ACHN (cell line): ENCODE measurements at places on chromosomes 2 and 18.
A peak's percentile ranks its signal among the peaks of the same experiment; 100 is the strongest.

- no peak for DNase-seq
These were observed 38.1 kb downstream of the TMEM131 start for GRCh38 chr2:97957432-97958183.

GRCh38 chr2:41932241-41933045 is 115.4 kb upstream of the PKDCC start:
- DNase-seq, result no peak

GRCh38 chr2:68809324-68810240 is 61.6 kb downstream of the BMP10 start:
- no peak for DNase-seq

- no peak for DNase-seq
These were observed 109.9 kb upstream of the OTOS start for GRCh38 chr2:240250150-240250984.

DNA sequence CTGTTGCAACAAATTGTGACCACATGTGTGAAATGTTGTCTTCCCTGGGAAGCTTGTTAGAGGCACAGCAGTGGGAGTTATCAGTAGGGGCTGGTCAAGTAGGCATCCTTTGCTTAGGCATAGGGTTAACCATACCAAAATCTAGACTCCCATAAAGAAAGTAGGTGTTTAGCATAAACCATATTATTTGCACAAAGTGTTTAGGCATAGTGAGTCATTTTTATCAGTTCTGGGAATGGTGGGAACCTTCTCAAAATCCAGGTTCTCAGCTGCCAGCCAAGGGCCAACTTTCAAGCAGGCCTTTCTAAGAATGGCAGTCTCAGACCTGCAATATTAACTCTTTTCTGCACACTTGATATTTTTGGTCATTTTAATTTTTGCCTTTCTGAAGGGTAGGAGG is 88.5 kb downstream of the RAB3GAP1 start:
- DNase-seq, result no peak

- DNase-seq, result no peak
These were observed 16.9 kb downstream of the NBAS start for GRCh38 chr2:15544227-15544626.

DNA sequence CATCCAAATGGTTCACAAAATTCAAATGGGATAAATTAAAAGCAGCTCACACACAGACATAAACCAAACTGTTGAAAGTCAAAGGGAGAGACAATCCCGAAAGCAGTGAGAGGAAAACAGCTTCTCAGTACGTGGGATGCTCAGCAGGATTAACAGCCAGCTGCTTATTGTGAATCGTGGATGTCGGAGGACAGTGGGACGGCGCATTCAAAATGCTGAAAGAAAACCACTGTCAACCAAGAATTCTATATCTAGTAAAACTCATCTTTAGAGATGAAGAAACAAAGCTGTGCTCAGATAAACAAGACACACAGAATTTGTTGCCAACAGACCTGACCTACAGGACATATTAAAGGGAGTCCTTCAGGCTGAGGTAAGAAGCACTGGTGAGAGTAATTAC is 102.9 kb downstream of the NFATC1 start:
- no peak for DNase-seq

DNA sequence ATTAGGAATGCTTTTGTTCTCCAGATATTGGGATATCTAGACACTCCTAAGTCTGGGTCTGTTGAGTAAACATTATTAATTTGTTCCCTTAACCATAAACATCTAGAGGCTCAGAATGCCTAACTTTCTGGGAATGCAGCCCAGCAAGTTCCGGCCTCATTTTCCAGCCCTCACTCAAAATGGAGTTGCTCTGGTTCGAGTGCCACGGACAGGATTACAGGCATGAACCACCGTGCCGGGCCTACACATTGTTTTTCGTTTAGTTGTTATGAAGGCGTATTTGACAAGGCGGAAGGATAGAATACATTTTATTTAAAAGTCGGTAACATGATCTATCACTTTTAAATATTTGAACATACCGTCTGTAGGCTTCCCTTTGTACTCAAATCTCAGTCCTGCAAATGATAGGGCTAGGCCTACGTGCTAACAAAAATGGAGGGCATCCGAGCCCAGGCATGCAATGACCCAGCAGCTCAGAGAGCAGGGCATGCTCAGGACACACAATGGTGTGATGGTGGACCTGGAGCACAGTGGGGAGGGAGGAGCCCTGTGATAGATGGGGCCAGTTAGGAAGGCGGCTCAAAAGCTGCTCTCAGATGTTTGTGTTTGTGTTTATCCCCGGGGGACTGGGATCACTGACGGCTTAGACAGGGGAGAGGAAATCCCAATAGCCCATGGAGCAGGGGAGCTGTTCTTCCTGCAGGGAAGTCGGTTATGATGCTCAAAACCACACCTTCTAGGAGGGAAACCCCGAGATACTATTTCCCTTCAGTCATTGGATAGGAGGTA is 2.9 kb upstream of the SCYGR1 start:
- DNase-seq, result no peak

- no peak for DNase-seq
These were observed 107.4 kb downstream of the CPO start for GRCh38 chr2:207046724-207047123.

- no peak for DNase-seq
These were observed 42.7 kb upstream of the TAF1B start for GRCh38 chr2:9800639-9800974.

DNA sequence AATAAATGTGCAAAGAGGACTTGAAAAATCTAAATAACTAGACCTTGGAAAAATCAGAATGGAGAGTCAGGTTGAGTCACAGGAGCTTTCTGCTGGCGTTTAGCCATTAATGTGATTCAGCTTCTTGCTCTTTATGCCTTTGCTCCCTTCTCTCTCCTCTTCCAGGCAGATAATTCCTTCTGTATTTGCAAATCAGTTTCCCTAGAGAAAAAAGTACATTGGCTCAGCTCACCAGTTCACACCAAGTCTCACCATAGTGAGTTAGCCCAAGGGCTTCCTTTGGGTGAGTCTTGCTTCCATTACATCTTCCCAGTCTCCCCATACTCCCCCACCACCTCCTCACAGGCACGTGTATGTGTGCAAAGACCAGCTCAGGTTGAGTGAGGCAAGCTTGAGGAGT is 73.6 kb downstream of the CYBRD1 start:
- peak; percentile 63 for DNase-seq

- DNase-seq, result no peak
These were observed 231.2 kb upstream of the CYP26B1 start for GRCh38 chr2:72378753-72379348.

- no peak for DNase-seq
These were observed 45.9 kb upstream of the ITGA4 start for GRCh38 chr2:181411105-181411849.

DNA sequence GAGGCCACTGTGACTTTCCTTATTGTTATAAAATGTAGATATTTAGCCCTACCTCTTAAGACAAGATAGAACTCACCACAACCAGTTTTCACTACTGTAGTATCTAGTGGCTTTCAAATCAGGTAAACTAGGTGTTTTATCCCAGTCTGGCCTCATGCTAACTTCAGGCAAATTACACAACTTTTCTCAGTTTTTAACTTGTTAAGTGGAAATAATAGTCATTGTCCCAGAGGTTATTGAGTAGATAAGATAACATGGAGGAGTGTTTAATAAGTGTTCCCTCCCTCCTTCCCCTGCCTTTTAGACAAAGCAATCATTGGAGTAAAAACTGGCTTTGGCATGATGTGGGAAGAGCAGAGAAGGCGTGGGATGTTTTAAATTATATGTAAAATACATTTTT is 27.3 kb downstream of the ANXA4 start:
- DNase-seq, result no peak

DNA sequence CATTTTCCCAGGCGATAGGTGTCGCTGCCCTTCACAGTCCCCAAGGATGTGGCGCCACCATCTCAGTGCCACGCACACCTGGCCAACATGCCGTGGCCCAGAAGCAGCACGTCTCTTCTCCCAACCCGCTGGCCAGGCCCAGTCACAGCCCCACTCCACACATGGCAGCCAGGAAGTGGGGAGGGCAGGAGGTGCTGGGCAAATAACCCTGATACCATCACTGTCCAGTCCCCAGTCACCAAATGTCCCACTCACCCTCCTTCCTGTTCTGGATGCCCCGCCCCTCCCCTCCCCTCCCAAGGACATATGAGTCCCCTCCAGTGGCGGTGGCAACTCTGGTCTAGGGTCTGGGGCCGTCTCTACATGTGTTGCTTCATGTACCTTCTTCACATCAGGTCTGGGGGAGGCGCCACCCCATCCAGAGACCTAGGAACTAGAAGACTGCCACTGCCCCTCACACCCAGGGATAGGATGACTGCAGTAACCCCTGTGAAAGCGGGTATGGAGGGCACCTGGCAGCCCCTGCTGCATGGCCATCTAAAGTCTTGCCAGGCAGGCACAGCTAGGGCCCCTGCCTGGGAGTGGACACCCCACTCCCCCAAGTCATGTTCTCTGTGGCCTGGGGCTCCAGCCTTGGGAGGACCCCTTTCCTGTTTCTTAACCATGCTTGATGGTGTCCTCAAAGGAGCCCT is 7.3 kb upstream of the CAPN10 start:
- no peak for DNase-seq

DNA sequence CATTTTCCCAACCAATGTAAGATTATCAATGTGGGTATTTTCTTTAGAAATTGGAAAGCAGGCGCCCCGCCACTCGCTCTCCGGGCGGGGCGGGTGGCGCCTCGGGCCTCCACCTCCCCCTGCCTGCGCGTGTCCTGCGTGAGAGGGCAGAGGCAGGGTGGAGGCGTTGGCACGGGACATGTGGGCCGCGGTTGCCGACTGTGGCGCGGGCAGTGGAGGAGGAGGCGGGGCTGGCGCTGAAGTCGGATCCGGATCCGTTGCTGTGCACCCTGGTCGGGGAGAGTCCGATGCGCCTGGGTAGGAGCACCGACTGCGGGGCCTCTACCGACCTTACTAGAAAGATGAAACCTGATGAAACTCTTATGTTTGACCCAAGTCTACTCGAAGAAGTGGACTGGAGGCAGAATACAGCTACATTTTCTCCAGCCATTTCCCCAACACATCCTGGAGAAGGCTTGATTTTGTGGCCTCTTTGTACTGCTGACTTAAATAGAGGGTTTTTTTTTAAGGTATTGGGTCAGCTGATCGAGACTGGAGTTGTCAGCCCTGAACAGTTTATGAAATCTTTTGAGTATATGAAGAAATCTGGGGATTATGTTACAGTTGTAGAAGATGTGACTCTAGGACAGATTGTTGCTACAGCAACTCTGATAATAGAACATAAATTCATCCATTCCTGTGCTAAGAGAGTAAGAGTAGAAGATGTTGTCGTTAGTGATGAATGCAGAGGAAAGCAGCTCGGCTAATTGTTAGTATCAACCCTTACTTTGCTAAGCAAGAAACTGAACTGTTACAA is 37.9 kb downstream of the PMS1 start:
- DNase-seq, result no peak

DNA sequence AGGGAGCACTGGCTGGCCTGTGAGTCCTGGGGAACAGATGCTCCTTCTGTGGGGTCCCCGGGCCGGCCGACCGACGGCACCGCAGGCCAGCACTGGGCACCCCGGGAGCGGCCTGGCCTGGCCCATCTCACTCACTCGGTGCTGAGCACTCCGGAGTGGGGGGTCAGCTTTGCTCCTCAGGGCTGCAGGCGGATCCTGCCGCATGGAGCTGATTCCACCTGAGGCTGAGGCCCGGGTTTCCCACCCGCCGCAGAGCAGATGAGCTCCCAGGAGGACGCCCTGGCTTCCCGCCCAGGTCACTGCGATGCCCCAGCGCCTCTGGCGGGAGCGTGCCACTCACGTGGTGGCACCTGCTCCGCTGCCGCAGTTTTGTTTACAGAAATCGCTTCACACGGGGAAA is 418.6 kb downstream of the GALR1 start:
- DNase-seq, result no peak
